Breast epithelium (tissue), 4 donors: ENCODE measurements at places on chromosomes 3 and 15.

DNA sequence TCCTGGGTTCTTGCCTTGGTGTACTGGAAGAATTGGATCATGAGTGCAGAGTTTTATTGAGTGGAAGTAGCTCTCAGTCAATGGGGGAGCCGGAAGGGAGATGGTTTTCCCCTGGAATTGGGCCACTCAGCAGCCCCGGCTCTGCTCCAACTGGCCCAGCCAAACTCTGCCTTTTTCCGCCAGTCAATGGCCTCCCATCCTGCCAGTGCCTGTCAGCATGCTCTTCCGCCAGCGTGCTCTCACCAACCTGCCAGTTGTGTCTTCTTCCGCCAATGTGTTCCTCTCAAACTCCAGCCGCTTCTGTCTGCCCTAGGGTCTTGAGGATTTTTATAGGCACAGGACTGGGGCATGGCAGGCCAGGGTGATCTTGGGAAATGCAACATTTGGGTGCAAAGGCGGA is 12.4 kb upstream of the AADACL2 start:
- DNase-seq = no peak

DNA sequence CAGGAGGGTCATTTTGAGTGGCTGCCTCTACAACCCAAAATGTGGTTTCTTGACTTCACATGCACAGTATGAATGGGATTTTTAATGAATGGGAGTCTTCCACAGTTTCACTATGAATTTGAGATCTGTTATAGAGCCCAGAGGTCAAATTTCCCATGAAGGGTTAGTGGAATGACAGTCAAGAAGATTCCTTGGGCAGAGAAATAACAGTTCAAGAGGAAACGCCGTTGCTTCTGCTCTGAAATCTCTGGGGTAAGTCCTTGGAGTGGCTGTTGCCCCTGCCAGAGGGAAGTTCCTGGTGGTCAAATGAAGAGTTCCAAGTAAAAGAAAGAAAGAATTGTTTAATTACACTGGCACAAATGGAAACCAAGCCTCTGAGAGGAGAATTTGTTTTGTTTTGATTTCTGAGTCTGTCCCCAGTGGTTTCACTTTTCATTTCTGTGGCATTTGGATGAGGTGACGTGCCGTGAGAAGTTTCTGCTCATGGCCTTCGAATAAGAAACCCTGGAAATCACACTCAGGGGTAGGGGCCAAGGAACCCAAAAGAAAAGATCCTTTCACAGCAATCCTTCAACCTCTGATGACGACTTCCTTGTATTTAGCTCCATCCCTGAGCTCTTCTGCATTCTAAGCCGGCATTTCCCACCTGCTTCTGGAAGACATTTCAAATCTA is 77.5 kb upstream of the IL12A start:
- DNase-seq = no peak

DNA sequence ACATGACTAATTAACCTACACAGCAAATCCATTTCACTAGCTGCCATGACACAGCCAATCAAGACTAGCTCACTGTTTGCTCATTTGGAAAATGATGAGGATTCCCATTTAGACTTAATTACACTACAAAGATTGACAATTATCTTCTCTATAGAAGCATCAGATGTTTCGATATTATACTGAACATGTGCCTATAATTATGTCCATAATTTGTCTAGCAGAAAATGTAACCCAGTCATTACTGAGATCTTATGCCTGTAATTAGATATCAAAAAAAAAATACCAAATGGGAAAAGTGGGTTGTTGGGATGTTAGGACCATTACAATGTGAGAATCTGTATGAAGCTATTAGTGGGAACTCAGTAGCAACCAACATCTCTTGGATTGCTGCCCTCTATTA is 344.2 kb upstream of the MCTP2 start:
- no peak for DNase-seq

DNA sequence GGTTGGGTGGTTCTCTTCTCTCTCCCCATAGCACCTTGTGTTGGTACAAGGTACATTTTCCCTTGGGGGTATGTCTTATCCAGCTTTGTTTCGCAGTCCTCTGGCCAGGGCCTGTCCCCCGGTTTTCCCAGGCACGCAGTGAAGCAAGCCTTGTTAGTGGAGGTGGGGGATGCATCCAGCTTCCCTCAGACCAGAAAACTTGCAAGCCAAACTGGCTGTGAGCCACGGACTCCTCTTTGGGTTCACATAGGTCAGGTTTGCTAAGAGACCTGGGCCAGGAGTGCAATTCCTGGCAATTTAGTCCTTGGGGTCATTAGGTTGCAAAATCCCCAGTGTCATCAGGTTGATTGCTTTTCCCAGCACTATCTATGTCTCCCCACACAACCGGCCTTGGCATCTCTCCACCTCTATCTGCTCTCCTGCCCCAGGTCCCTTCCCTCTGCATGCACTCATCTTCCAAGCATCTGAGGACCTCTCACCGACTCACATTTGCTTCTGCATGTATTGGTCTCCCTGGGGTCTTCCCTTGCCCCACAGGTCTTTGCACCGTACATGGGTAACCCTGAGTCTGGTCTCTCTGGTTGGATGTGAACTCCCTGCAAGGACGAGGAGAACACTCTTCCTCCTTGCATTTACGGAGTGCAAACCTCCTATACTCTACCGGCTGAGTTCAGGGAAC is 34.2 kb downstream of the BCL2L10 start:
- no peak for DNase-seq

GRCh38 chr3:30156586-30157498 is 449.6 kb upstream of the TGFBR2 start:
- DNase-seq = no peak

DNA sequence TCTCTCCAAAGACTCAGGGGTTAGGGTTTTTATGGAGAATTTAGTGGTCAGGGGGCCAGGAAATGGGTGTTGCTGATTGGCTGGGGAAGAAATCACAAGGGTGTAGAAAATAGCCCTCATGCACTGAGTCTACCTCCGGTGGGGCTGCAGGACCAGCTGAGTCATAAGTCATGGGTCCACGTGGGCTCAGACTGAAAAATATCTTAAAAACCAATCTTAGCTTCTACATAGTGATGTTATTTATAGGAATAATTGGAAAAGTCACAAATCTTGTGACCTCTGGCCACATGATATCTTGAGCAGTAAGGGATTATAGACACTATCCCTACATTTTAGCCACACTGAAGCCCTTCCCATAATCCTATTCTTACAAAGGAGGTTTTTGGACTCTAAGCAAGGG is 224.0 kb downstream of the DPH6 start:
- DNase-seq = no peak

DNA sequence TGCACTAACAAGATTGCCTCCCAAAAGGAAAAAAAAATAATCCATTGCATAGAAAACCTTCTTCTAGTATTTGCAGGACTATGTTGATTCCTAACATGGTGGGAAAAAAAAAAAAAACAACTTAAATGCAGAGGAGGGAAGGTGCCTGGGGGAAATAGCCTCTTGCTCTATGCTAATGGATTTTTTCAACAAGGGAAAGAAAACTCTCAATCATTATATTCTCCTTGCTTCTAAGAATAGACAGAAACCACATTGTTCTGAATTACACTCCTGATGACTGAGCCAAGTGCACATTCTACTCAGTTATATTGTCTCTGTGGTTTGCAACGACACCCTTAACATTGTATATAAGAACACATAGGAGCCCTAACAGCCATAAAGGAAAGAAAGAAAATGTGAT is 760.2 kb downstream of the NAALADL2 start:
- no peak for DNase-seq

- DNase-seq = no peak
Measured at GRCh38 chr15:62377736-62378480, 212.8 kb upstream of the C2CD4B start.

GRCh38 chr3:159818997-159819500 is 169.6 kb upstream of the IL12A start:
- DNase-seq = no peak

DNA sequence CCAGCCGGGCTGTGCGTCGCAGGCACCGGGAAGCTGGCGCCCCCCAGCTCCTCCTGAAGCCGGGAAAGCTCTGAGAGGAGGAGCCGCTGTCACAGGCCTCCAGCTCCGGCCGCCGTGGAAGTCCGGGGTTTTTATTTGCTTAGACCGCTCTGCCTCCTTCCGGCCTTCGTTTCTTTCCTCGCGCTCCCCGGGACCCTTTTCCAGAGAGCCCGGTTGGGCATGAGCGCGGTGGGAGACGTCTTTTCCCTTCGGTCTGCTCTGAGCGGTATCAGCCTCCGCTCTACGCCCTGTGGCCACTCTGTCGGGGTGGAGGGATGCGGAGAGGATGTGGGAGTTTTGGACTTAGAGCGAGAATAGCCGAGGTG is 559 bp downstream of the SENP5 start:
- no peak for DNase-seq

GRCh38 chr3:149936812-149937230 is 33.9 kb downstream of the PFN2 start:
- no peak for DNase-seq

GRCh38 chr15:59668556-59668955 is 11.2 kb upstream of the GTF2A2 start:
- DNase-seq = no peak

GRCh38 chr3:8629151-8630021 is 15.2 kb downstream of the SSUH2 start:
- DNase-seq = peak; percentile 90

GRCh38 chr15:52734329-52734728 is 55.1 kb upstream of the ATOSA start:
- DNase-seq = no peak

DNA sequence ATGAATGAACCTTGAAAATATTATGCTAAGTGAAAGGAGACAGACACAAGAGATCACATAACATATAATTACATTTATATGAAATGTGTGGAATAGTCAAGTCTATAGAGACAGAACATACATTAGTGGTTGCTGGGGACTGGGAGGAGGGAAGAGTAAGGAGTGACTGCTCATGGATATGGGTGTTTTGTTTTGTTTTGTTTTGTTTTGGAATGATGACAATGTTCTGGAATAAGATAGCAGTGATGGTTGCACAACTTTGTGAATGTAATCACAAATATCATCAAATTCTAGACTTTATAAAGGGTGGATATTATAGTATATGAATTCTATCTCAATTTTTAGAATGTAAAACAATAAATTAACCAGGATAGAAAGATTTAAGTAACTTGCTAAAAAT is 57.4 kb upstream of the PHLDB2 start:
- DNase-seq = no peak

GRCh38 chr15:73792415-73792814 is 39.3 kb upstream of the INSYN1 start:
- DNase-seq = no peak

DNA sequence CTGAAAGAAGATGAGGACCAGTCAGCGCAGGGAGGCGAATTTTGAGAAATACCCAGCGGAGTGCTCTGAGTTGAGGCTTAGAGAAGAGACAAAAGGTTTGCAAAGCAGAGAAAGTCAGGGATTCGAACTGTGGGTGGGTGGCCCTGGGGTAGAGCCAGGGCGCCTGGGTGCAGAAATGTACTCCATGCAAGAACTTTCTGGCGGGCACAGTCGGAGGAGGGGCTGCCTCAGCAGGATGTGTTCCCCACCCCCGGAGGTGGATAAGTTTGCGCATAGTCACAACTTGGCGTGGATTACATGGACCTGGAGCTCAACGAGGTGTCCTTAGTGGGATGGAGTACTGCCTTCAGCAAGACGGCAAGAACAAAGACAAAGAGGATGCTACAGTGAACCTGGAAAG is 117.3 kb upstream of the ALDH1A3 start:
- DNase-seq = no peak
